ENCODE measurements at places on chromosomes 13 and 19.

DNA sequence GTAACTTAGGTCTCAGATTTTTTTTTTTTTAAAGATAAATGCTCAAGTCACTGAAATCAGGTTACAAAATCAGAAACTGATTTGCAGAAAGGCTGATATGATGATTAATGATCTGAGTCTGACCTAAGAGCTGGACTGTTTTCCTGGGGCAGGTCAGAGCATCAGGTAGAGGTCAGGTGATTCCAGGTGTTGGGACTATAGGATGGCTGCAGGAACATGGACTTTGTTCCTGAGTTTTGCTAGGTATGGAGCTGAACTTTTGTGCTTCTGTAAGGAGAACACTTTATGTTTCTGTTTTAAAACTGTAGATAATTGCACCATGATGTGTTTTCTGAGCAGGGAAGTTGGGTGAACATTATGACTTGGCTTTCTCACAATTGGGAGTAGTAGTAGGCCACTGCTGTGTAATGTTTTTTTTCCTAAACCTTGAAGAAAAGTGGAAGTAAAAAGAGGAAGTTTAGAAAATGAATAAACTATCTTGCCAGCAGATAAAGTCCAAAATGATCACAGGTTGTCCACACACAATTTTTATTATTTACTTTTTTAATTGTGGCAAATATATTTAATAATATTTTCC is 297.2 kb downstream of the DCT start:
- no peak for DNase-seq

GRCh38 chr13:105957769-105958438 is 577.6 kb downstream of the EFNB2 start:
- DNase-seq, result no peak

DNA sequence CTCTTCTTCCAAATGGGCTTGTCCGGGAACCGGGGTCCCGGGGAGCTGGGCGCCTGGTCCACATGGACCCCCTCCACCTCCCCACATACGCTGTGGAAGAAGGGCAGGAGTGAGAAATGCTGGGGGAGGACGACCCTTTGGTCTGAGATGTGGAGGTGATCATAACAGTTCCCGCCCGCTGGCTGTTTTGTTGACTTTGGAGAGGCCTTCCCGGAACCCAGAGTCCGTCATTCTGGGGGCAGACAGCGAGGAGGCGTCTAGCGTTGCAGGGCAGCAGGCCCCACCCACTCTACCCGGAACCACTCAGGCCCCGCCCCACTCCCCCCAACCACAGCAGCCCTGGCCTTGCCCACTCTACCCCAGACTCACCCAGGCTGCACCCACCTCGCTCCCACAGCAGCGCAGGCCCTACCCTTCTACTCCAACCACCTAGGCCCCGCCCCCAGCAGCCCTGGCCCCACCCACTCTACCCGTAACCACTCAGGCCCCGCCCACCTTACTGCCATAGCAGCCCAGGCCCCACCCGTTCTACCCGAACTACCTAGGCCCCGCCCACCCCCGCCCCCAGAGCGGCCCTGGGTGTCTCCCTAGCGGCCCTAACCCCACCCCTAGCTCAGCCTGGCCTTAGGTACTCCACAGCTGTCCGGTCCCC is 7.1 kb downstream of the GPR108 start:
- no peak for DNase-seq

- no peak for DNase-seq
These were observed 17.7 kb upstream of the PLAUR start for GRCh38 chr19:43687660-43687997.

- no peak for DNase-seq
These were observed 862.1 kb downstream of the OLFM4 start for GRCh38 chr13:53890696-53891095.

GRCh38 chr13:21117104-21117809 is 55.9 kb upstream of the LATS2 start:
- DNase-seq, result no peak
